ENCODE measurements at places on chromosomes 2 and 18.

GRCh38 chr18:58350526-58350925, 278.4 kb downstream of the ALPK2 start:
- no peak for DNase-seq

DNA sequence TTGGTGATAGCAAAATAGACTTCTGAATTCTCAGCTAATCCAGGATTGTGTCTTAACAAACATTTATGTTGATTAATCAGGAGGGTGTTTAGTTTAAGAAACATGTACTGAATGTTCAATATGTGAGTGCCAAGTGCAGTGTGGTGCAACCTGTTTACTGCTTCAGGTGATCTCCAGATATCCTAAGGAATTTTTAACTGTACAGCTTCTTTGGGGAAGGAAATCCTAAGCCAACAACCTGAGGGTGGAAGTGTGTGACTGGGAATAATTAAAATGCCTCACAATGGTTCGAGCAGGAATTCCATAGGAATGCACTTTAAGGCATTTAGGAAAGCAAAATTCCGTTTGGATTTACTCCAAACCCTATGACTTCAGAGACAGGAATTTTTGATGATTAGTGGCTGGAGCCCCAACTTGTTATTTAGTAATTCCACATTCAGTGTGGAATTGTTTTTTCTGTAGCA, 16.4 kb downstream of the CRIM1 start:
- no peak for DNase-seq

DNA sequence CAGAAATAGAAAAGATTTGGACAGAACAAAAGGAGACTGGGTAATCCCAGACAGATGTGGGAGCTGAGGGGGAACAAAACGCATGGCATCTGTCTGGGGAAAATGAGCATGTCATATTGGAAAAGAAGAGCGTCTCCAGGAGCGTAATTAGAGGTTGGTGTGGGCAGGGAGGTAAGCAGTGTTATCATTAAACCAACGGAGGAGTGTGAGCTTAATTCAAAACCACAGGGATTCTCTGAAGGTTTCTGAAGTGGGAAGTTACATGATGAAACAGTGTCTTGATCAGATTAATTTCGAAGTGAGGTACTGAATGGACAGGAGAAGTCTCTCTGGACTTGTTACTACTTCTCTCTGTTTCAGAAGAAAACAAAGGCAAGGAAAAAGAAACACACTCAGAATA, 53.3 kb downstream of the DTNB start:
- no peak for DNase-seq

GRCh38 chr2:230231251-230231650, 5.7 kb downstream of the SP140 start:
- DNase-seq = no peak

- peak; percentile 30 for DNase-seq
Observed at GRCh38 chr2:110678457-110679336, 834 bp upstream of the BUB1 start.

GRCh38 chr2:240865391-240865790, 3.2 kb upstream of the AGXT start:
- DNase-seq = no peak

DNA sequence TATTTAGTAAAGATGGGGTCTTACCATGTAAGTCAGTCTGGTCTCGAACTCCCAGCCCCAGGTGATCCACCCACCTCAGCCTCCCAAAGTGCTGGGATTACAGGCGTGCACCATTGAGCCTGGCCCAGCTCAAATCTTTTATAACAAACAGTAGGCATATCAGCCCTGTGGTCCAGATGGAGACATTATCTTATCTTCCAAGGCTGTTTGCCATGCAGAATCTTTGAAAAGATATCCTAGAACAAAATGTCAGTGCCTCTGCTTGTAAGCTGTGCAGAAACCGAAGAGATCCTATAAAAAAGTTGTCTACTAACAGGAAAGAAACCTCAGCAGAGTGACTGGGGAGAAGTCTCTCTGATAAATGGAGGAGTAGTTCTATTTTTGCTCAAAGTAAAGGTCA, 142.1 kb downstream of the PTH2R start:
- DNase-seq = no peak

DNA sequence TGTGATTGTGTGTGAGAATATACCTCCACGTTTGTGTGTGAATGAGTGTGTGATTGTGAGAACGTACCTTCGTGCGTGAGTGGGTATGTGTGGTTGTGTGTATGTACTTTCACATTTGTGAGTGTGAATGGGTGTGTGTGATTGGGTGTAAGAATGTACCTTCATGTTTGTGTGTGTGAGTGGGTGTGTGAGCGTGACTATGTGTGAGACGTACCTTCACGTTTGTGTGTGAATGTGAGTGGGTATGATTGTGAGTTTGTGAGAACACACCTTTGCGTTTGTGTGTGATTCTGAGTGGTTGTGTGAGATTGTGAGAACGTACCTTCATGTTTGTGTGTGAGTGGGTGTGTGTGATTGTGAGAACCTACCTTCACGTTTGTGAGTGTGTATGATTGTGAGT, 5.8 kb upstream of the ADCY3 start:
- DNase-seq = no peak

All from CD14-positive monocyte (primary cell).